HS-5 (cell line): ENCODE measurements at places on chromosomes 4 and X.

GRCh38 chrX:41688156-41688555 is 617 bp upstream of the GPR34 start:
- no peak for DNase-seq

- DNase-seq: no peak
Measured at GRCh38 chrX:67693928-67694327, 150.1 kb downstream of the AR start.

DNA sequence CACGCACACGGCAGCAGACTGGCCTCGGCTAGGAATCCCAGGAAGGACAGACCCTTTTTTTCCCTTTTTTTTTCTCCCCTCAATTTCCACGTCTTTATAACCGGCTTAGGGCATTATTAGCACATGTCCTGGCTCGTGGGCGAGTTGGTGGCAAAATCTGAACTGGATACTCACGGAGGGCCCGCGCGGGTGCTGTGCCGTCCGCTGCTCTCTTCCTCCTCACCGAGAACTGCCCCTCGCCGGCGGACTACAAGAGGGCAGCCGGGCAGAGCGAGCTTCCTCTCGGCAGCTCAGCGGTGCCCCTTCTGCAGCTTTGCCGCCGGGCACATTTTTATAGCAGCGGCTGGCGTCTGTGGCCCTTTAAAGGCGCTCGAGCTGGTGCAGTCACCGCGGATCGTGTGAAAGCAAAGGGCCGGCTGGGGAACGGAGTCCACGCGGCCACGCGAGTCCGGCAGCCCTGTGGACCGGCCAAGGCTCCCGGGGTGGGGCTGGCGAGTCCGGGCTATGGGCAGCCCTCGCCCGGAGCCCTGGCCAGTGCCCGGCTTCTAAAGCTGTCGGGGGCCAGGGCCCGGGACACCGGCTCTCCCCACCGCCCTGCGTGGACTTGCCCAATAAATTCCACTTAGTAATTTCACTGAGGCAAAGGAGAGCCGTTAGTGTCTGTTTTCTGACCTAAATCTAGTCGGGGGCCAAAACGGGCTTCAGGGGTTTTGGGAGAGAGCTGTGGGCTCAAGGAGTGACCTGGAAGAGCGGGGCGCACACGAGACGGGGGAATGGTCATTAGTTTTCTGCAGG is 1.3 kb upstream of the CITED1 start:
- no peak for DNase-seq

- peak; percentile 2 for DNase-seq
Measured at GRCh38 chr4:176123710-176124407, 58.2 kb downstream of the WDR17 start.

GRCh38 chr4:124487651-124488050 is 224.9 kb downstream of the ANKRD50 start:
- no peak for DNase-seq

GRCh38 chr4:139558235-139559088 is 2.4 kb upstream of the SETD7 start:
- no peak for DNase-seq

- no peak for DNase-seq
Measured at GRCh38 chr4:88195328-88196012, 37.0 kb upstream of the ABCG2 start.

GRCh38 chrX:137667776-137668175 is 101.8 kb downstream of the ZIC3 start:
- no peak for DNase-seq

DNA sequence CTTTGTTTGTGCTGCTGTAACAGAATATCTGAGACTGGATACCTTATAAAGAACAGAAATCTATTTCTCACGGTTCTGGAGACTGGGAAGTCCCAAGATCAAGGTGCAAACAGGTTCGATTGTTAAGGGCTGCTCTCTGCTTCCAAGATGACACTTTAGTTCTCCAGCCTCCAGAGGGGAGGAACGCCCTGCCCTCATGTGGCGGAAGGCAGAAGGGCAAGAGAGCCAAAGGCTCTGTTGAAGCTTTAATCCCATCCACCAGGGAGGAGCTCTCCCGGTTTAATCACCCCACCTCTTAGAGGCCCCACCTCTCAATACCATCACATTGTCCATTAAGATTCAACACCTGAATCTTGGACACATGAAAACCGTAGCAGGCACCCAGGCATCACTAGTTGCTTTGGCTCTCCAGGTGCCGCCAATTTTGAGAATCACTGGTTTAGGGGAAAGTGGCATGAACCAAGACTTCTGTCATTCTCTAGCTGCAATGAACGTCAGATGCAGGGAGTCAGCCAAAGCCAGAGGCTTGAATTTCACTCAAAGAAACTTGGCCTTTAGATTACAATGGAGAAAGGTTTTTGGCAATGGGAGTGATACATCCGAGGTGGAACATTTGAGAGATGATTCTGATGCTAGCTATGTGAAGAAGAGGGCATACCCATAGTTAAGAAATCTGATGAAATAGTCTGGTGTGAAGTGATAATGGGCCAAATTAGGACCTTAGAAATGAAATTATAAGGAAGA is 15.7 kb downstream of the FHL1 start:
- no peak for DNase-seq

- no peak for DNase-seq
Measured at GRCh38 chr4:80568891-80569290, 233.4 kb downstream of the CFAP299 start.

DNA sequence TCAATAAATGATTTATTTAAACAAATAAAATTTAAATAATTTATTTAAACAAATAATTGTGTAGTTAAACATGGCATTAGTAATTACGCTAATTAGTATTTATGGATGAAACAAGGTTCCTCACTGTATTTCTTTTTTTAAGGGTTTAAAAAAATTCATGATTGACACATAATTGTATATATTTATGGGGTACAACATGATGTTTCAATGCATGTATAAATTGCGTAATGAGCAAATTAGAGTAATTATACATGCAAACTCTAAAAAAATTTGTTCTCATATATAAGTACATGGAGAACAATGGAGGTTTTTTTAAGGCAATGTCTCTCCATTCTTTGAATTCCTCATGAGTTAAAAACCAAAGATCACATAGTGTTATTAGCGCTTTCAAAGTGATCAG is 115.7 kb upstream of the KLF3 start:
- DNase-seq: no peak

DNA sequence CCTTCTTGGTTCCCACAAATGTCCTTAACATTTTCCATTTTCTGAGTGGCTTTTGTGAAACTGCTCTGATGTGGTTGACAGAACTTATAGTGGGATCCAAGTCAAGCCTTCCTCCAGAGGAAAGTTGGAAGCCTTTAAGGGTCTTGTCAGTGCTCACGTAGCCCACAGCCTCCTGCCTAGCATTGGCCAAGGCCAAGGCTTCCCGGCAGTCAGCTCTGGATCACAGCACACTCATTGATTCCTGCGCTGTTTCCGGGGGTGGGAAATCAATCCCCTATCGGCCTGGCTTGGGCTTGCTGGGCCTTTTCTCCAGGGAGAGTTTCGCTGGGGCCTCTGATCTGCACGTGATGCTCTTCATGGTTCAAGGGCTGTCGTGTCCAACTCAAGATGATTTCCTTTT is 76.1 kb downstream of the SLC9A6 start:
- no peak for DNase-seq
